Left cardiac atrium (tissue), 4 donors: ENCODE measurements at places on chromosomes 2 and 18. TPM values are rescaled to one million over a fixed set of nuclear protein-coding genes. Genes with fewer than 3 reads are reported as not detected.

DNA sequence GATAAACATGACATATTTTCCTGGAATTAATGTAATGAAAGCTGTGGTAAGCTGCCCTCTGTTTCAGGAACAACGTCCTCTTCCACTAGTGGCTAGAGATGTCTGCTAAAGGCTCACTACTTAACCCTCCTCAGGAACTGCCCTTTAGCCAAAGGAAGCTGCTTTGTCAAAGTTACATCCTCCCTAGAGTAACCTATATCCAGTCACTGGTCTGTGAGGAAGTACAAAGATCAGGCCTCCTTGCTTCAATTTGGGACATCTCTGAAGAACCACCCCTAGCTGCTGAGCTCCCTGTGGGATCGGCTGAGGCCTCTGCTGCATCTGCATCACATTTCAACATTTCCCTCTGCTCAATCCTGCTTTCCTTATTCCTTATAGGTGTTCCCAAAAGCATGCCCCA is 107.8 kb downstream of the PRELID3A start:
- no peak for DNase-seq

GRCh38 chr2:15494877-15495276 is 66.3 kb downstream of the NBAS start:
- no peak for DNase-seq

DNA sequence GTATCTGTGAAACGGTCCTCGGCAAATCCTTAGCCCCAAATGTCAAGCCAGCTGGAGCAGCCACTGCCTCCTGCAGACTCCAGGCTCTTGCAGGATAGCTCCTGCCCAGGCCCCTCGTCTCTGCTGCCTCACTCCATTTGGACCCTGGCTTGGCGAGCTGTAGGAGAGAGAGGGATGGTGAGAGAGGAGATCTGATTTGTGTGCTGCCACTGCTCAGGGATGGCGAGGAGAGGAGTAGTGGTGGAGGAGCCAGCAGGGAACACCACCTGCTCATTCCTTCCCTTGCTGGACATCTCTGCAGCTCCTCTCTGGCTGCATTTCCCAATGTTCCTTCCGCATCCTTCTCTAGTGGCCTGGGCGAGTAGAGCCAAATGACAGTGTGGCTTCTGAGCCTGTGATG is 109.1 kb upstream of the NCK2 start:
- no peak for DNase-seq

GRCh38 chr18:56468396-56468795 is 170.0 kb downstream of the TXNL1 start:
- no peak for DNase-seq

DNA sequence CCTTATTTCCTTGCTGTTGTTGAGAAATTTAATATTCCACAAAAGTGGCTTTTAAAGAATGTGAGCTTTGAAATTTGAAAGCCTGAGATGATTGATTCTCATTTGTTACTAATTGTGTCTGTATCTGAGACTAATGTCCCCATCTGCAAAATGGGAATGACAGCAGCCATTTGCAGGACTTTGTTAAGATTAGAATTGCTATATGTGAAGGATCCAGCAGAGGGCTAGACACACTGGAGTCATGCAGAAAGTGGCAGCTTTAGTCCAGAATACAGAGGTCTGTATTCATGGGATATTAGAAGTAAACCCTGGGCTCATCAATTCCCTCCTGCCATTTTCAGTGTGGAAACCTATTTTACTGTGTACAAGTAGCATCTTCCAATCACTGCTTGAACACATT is 296.5 kb upstream of the GYPC start:
- no peak for DNase-seq

- no peak for DNase-seq
These were observed 11.6 kb upstream of the SCN2A start for GRCh38 chr2:165227571-165227970.

GRCh38 chr2:169221745-169222369 is 140.5 kb downstream of the LRP2 start:
- DNase-seq, result no peak

DNA sequence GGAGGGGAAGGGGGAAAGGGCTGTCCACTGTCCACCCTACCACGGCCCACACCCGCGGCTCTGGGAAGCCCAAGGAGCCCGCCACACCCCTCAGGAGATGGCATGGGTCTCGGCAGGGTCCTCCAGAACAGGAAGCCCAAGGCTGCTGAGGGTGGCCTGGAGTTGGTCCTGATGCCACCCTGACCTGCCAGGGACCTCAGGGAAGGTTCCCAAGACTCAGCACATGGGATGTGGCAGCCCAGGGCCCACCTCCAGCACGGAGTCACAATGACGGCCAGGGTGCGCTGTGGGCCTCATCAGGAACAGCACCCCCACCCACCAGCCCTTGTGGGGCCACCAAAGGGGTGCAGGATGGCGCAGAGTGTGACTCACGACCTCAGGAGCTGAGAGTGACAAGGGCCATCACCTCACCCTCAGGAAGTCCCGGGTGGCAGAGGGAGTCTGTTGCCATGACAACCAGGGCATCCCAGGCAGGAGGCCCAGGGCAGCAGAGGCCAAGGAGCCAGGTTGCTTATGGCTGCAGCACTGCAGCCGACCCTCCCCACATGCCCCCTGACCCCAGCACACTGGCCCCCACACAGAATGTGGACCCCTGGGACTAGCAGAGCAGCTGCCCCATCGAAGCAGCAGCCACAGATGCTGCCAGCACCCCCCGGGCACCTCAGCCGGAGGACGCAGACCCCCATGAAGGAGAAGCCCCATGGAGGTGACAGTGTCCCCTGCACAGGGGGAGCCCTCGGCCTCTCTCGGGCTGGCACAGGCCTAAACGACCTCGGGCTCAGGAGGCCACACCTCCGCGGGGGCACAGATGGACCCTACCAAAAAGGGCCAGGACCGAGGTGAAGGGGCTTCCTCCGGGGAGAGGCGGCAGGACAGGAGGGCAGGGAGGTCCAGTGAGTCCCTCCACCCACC is 34.3 kb downstream of the KIF1A start:
- peak; percentile 16 for DNase-seq

- no peak for DNase-seq
These were observed 165.1 kb downstream of the HAUS1 start for GRCh38 chr18:46269275-46269674.

PPP1R1C gene
- total RNA-seq, result 5.0 TPM
